GOT3 (cell line): ENCODE measurements at places on chromosomes 3 and 15.

DNA sequence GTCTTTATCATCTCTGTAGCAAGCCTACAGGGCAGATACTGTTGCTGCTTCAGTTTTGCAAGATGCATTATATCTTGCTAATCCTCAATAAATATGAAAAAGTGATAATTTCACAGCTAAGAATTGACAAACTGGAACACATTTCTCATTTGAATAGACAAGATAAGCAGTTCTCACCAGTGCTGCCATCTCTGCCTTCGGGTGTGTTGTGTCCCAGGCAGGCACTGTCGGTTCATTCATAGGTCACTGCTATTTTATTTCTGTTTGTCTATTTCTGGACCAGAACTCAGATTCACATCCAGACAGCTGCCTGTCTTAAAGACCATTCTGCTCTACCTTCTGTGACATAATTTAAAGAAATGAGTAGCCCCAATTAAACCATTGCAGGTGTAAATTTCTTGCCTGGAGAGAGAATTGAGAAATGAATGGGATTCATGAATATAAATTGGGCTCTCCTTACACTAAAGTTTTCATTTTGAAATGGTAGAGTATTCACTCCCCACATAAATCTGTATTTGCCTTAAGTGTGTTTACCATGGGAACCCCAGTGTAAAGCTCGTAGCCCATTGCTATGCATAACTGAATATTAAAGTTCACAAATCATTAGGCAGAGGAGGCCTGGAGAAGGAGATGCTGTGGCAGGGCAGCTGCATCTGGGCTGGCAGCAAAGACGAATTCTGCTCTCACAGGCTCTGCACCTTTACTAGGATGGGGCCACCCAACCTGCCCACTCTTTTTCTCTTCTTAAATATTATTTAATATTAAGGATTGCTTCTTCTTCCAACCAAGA, 149.9 kb downstream of the ARPP21 start:
- DNase-seq = no peak

DNA sequence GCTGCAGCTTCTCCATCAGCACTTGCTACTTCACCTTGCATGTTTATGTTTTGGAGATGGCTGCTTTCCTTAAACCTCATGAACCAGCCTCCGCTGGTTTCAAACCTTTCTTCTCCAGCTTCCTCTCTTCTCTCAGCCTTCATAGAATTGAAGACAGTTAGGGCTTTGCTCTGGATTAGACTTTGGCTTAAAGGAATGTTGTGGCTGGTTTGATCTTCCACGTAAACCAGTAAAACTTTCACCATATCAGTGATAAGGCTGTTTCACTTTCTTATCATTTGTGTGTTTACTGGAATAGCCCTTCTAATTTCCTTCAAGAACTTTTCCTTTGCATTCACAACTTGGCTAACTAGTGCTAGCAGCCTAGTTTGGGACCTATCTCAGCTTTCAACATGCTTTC, 11.7 kb upstream of the GNAT1 start:
- DNase-seq = no peak

DNA sequence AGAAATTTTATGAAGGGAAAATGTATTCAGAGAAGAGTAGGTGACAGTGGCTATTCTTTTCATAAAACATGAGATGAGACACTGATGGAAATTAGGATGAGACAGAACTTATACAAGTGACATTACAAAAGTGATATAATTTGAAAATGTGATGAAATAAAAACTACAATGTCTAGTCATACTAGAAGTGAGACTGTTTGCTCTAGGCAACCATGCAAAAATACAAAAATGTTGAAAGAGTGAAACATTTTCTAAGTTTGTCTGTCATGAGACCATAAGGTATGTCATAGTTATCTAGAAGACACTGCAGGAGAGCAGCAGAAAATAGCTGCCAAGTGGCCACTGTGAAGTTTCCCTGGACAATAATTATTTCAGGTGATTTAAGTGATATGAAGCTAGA, 459.5 kb downstream of the DIPK2A start:
- no peak for DNase-seq

DNA sequence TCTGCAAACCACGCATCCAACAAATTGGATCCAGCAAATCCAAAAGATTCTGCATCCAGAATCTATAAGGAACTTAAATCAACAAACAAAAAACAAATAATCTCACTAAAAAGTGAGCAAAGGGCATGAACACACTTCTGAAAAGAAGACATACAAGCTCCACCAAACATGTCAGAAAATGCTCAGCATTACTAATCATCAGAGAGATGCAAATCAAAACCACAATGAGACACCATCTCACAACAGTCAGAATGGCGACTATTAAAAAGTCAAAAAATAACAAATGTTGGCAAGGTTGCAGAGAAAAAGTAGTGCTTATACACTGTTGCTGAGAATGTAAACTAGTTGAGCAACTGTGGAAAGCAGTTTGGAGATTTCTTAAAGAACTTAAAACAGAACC, 21.6 kb upstream of the SLC25A36 start:
- DNase-seq = no peak

DNA sequence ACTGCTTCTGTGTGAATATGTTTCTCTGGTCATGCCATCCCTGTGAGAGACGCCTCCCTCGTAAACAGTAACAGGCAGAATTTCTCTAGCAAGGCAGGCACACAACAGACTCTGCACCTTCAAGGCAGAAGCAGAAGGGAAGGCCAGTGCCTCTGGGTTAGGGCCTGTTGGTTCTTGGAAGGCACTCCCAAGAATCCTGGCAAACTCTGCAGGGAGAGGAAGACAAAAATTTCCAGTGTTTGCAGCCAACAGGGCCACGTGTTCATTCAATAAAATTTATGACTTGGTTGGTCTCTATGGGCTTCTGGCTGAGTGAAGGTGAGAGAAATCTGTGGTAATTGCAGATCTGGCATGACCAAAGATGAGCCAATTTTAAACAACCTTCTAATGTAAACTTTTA, 39.3 kb downstream of the NFKBIZ start:
- DNase-seq = no peak

- DNase-seq = no peak
These were observed 10.7 kb upstream of the RFTN1 start for GRCh38 chr3:16524196-16524595.

- no peak for DNase-seq
These were observed 151.3 kb upstream of the SETMAR start for GRCh38 chr3:4151859-4152258.

GRCh38 chr3:176574786-176575185, 622.5 kb downstream of the TBL1XR1 start:
- no peak for DNase-seq

- DNase-seq = no peak
These were observed 341.4 kb upstream of the SGO1 start for GRCh38 chr3:20527368-20527767.

GRCh38 chr3:188722963-188723362, 448.8 kb upstream of the TPRG1 start:
- no peak for DNase-seq

DNA sequence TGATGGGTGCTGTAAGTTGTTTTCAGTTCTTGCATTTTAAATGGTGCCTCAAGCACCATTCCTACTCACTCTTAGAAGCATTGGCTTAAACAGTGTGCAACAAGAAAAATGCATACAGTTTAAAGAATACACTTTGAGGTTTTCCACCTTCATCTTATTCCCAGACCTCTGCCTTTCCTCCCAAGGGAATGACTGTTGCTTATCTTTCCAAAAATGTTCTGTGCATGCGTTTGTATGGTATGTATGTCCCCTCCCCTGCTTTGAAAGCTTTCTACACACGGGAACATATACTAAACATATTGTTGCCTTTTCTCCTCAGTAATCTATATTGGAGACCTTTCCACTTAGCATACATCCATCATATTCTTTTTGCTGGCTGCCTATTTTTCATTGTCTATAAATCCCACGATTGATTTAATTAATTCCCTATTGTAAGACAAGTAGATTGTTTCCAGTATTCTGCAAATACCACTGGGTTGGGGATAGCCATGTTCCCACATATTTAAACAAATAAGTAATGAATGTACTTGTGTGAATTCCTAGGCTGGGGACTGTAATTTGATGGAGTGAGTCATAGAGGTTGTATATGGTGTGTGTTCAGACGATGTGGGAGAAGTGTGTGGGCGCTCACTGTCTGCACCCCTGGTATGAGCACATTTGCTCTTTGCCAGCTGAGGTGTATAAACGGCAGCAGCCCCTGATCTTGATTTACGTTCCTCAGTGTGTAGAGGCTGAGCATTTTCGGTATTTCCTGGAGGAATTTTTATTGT, 5.8 kb downstream of the TRAK1 start:
- no peak for DNase-seq

GRCh38 chr3:7721869-7722268, 779.8 kb upstream of the LMCD1 start:
- DNase-seq = no peak
